ENCODE measurements at places on chromosomes 4 and X.

DNA sequence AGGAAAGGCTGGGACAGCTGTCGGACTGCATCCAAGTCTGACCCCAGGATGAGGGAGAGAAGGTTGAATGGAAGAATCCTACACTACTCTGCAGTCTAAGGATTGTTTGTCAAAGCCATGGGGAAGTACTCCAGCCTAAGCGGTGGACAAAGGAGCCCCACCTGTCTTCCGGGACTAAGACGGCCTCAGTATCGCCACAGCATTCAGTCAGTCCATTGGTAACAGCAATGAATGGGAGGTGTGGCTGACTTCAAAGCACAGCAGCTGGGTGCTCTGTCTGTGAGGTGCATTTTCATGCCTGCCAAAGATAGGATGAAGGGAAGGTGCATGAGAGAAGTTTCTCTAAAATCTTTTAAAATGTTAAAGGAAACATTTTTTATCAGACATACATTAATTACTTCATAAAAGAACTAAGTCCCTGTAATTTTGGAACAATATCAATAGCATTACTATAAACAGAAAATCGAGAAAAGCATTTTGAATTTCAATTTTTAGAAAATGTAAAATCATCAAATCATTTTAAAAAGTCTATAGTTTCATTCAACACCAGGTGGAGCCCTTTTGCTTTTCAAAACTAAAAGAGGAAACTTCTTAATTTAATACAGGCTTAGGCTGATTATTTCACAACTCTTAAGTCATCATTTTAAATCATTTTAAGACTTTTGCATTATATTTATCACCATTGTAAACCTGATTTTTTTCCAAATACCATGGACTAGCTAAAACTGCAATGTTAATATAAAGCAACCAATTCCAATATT, 27.6 kb upstream of the INTU start:
- peak; percentile 78 for DNase-seq

DNA sequence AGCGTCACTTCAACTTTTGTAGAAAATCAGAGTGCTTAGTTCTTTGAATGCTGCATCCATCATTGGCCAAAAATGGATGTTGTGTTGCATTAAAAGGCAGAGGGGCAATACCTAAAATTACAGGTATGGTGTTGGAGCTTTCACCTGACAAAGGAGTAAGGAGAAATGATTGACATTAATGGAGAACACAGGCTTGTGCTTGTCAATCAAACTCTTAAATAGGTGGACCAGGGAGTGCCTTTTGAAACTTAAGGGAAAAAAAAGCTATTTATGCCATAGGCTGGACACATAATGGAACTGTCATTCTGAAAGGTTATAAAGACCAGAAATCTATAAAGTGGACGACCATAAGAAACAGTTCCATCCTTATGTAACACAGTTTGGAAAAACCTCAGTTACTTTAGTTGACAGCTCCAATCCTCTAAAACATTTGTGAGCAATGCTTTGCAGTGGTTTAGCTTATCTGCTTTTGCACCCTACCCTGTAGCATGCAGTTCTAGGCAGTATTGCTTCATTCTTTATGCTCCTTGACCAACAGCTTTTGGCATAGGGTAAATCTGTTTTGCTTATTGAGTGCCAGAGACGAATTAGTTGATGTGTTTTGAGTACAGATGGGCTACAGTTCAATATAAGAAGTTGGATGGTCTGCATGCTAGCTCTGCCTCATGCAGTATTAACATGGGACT, 2.4 kb downstream of the HADH start:
- no peak for DNase-seq

GRCh38 chr4:10077076-10077475, 39.5 kb downstream of the WDR1 start:
- DNase-seq = no peak

DNA sequence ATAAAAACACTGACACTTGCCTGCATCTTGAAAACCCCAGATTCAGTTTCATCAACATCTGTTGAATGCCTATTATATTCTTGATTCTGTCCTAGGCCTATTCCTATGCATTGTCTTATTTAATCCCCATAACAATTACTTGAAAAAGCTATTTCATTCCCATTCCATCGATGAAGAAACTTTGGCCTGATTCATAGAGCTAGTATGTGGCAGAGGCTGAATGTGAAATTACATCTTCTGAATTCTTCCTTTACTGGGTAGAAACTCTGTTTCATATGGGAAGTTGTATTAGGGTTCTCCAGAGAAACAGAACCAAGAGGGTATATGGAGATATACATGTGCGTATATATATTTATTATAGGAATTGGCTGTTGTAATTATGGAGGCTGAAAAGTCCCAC, 35.0 kb upstream of the SLC4A4 start:
- DNase-seq = no peak

Data from Karpas-422 (cell line).